ENCODE measurements at places on chromosomes 4 and X.

GRCh38 chrX:129115104-129115503 is 408.2 kb downstream of the SMARCA1 start:
- DNase-seq, result peak; percentile 0

DNA sequence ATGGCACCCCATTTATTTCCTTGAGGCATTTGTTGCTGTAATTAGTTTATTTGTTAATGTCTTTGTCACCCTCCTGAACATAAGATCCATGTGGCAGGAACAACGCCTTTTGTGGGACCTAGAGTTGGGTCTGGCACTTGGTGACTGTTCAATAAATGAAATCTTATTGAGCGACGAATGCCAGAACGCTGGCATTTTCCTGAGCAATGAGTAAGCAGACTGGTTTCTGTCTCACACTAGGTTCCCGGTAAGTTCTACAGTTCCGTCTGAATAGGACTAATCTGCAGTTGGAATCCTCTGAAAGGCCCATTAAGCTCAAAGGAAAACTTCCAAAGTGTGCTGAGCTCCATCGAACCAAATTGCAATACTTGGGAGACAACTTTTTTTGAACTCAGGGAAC is 49.2 kb downstream of the GATB start:
- DNase-seq, result no peak

- peak; percentile 90 for DNase-seq
Observed at GRCh38 chr4:141375855-141376254, 155.2 kb downstream of the ZNF330 start.

GRCh38 chr4:18012807-18013462 is 8.6 kb downstream of the LCORL start:
- DNase-seq, result no peak

DNA sequence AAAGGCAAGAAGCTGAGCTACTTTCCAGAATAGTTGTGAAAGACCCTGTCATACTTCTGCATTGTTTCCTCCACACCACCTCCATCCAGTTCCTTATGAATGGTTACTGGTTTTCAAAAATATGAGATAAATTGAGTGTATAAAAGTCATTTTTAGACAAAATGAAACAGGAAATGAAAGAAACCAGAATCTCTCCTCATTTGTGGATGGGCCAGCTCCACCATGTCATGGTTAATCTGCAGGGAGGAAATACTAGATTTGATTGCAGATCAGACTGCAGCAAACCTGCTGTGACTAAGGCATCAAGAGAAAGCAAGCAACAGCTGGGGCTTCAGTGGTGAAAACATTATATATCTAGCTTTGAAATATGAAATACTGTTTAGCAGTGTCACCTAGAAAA is 23.8 kb downstream of the F9 start:
- no peak for DNase-seq

DNA sequence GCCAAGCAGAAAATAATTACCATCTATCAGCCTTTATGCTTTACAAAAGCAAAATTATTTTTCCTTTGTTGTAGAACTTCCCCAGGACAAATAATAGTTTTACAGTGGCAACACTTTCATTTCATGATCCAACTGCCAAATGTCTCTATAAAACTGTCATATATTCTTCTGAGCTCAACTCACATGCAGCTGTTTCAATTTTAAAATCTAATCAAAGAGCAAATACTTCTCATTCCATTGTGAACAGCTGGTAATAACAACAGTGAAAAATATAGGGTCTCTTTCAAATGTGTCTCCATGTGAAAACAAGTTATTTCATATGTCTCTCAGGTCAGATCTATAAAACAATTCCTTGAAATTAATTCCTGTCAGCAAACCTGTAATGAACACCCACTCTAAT is 270.6 kb upstream of the SLC7A11 start:
- no peak for DNase-seq

DNA sequence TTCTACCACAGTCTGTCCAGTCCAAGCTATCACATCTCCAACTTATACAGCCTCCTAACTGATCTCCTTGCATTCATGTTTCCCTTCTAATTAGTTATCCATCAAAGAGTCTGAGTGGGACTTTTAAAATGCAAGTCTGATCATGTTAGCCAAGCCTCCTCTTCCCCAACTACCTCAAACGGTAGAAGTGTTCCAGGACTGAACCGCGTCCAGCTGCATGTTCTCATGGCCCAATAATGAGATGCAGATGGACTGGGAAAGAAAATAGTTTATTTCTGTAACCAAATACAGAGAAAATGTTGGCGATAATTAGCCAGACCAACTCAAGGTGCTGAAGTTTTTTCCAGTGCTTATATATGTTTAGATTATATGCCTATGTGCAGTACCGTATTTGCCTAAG is 46.6 kb upstream of the PPP1R2C start:
- no peak for DNase-seq

DNA sequence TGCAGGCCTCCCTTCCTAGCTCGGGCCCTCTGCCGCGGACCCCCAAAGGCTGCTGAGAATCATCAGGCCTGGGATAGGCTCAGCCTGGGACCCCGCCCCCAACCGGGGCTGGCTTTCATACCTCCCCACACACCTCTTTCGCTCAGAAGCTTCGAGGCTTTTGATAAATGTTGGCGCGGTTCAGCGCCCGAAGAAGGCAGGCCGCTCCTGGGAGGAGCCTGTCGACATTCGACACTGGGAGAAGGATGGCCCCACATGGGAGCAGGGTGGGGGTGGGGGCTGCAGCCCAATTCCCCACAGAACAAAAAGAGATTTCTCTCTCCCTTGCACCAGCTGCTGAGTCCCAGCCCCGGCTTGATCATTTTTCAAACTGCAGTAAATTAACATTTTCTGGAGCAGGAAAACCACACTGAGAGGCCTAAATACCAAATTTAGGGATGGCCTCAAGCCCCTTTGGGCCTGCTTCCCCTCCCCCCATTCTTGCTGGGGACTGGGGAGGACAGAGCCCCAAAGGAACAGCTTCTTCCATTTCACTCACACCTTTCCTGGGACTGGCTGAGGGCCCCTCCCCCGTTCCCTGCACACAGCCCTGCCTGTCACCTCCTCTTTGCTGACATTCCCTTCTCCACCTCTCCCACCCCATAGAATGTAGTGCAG is 112.9 kb upstream of the PJA1 start:
- DNase-seq, result no peak

DNA sequence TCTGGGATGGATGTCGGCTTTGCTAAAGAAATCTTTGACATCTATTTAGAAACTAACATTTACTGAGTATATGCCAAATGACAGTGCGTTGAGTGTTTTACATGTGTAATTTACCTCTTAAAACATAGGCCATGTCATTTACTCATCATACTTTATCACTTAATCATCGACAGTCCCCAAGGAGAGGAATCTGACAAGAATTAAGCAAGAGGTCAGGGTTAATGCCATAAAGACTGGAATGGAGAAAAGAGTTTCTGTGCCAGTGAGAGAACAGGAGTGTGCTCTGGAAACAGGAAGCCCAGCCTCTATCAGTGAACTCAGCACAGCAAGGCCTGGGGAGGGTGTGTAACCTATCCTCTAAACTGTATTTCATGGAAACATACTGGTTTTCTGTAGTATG is 28.0 kb upstream of the AMOT start:
- DNase-seq, result no peak

GRCh38 chr4:76545226-76545884 is 110.3 kb downstream of the SHROOM3 start:
- peak; percentile 5 for DNase-seq

DNA sequence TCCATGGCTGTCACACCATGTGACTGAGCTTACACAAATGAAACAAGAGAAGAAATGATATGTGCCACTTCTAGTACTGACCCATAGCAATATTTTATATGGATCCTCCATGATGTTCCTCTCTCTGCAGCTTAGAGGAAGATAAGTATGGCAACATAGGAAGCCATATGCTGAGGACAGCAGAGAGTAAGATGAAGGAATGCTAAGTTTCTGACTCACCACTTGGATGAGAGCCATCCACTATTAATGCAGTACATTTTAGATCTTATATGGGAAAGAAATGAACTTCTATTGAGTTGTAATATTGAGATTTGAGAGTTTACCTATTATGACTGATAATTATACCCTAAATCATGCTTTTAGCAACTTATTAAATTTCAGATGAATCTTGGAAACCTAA is 386.9 kb upstream of the MAOA start:
- DNase-seq, result no peak

DNA sequence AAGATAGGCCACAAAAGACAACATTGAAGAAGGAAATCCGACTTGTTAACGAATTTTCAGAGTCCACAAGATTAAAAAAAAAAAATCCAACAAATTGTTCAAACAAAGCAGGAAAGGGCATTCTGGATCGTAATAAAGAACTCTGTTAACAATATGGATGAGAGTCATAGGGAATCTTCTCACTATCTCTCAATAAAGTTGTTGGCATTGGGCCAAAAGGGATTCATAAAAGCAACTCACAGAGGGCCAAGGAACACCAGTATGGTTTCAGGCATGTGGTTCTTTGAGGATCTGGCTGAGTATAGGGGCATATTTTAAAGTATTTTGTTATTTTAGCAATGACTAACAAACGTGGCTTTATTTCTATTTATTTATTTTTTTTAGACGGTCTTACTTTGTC is 49.5 kb downstream of the SHISA3 start:
- no peak for DNase-seq

GRCh38 chrX:3581609-3582108 is 131.8 kb downstream of the PRKX start:
- DNase-seq, result no peak

DNA sequence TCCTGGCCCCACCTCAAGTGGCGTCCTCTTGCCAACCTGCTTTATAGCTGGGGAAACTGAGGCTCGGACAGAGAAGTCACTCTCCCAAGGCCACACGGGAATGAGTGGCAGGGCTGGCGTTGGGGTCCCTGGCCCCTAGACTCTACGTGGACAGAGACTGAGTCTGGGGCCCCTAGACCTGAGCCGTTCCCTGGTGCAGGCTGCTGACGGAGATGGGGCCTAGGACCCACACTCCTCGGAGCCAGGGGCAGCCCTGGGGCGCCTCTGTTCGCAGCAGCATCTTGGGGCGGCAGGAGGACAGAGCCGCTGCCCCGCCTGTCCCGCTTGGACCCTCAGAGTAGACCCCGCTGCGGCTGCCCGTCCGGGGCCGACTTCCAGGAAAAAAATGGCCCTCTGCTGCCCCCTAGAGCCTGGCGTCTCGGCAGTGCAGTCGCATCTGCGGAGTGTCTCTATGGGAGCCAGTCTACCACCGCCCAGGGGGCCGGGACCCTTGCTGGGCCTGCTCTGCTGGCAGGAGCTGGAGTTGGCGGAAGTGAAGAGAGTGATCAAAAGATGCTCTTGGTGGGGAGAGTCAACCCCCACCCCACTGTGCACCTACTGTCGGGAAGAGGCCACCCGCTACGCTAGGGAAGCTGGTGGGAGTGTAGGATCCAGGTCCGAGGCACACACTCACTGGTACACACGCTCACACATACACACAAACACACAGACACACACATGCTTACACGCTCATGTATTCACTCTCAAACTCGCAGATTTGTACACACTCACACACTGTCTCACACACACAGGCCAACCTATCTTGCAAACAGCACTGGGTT is 220.1 kb downstream of the AFAP1 start:
- peak; percentile 84 for DNase-seq

GRCh38 chr4:55074386-55074785 is 51.0 kb downstream of the KDR start:
- DNase-seq, result no peak

GRCh38 chr4:113384600-113384999 is 335.1 kb downstream of the ANK2 start:
- peak; percentile 35 for DNase-seq

GRCh38 chr4:105748222-105748621 is 39.6 kb downstream of the GSTCD start:
- DNase-seq, result no peak

DNA sequence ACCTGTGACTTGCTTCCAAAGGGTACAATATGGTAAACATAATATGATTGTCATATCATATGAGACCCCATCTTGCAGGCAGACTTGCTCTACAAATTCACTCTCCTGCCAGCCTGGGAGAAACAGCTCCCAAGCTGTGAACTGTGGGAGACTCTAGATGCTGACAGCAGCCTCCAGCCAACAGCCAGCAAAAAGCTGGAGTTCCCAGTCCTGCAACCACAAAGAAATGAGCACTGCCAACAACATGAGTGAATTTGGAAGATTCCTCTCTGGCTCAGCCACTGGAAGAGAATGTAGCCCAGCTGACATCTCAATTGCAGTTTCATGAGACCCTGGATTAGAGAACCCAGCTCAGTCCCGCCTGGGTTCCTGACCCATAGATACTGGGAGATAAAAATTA is 145.4 kb downstream of the QDPR start:
- no peak for DNase-seq

GRCh38 chr4:153785910-153786721 is 2.8 kb downstream of the SFRP2 start:
- DNase-seq, result peak; percentile 33

DNA sequence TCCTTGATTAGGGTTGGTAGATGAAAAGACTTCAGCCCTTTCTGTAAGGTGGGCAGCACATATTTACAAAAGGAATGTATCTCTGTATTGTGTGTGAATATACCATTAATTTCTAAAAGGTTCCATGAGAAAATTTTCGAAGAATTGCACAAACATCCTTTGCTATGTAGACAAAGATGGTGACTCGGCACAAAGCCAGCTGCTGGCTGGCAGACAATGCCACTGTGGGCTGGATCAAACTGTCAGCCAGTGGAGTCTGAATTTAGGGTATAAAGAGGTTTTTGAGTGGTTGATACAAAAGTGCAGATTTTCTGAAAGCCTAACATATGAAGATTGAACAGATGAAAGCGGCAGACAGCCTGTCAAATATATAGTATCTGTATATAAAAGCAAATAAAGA is 5.6 kb upstream of the TXK start:
- no peak for DNase-seq

DNA sequence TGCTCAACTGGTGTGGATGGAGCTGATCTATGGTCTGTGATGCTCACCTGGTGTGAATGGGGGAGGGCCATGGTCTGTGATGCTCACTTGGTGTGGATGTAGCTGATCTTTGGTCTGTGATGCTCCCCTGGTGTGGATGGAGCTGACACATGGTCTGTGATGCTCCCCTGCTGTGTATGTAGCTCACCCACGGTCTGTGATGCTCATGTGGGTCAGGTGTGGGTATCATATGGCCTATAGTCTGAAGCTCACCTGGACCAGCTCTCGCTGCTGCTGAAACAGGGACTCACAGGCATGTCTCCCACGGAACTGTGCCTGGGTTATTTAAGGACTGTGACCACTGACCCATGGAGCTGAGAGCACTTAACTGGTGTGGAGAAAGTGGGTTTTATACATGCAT is 109.7 kb downstream of the CRLF2 start:
- no peak for DNase-seq

GRCh38 chr4:107094976-107095375 is 58.9 kb upstream of the DKK2 start:
- no peak for DNase-seq

GRCh38 chr4:169225058-169225751 is 45.6 kb downstream of the SH3RF1 start:
- peak; percentile 75 for DNase-seq

GRCh38 chr4:72467633-72468032 is 101.4 kb downstream of the ADAMTS3 start:
- no peak for DNase-seq

- no peak for DNase-seq
Observed at GRCh38 chr4:153116291-153116680, 88.0 kb upstream of the TRIM2 start.

GRCh38 chr4:23942471-23942870 is 52.6 kb upstream of the PPARGC1A start:
- no peak for DNase-seq

GRCh38 chrX:97070346-97070745 is 186.6 kb downstream of the RPA4 start:
- no peak for DNase-seq

- no peak for DNase-seq
Observed at GRCh38 chr4:98748609-98749008, 90.2 kb upstream of the TSPAN5 start.

Measured in HTR-8/SVneo (cell line).